ACHN (cell line): ENCODE measurements at places on chromosomes 2 and 18.

DNA sequence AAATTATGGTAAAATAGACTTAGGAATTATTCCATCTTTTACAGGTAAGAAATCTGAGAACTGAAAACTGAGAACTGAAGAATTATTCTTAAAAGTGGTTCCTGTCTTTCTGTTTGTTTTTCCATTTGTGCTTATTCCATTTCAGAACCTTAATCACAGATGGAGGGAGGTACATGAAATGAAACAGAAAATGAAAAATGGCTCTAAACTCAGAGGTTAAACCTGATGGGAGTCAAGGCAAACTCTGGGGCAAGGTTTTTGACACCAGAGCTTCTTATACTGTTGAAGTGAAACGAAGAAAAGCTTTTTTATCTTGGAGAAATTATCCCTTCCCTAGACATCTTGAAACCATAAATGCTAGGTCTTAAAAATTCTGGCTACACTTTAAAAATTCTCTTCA lies 182.1 kb downstream of the ZNF804A start:
- DNase-seq = no peak

GRCh38 chr2:201007584-201007998 lies 44.1 kb upstream of the ORC2 start:
- DNase-seq = no peak

DNA sequence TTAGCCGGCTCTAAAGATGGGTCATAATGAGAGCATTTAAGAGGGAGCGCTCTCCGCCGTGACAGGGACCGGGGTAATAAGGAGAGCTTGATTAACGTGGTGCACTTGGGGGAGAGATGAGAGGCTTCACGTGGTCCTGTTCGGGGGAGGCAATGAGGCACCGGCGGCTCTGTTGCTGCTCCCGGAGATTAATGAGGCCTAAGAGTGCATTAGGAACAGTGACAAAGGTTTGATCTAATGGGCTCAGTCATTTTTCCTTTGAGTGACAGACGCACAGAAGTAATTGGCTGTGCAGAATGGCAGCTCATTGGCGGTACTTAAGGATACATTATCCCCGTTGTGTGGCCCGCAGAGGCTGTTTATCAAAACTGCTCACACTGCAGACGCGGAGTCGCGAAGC lies 250.7 kb downstream of the GBX2 start:
- no peak for DNase-seq

- DNase-seq = no peak
Measured at GRCh38 chr18:14922965-14923565, 175.1 kb downstream of the ANKRD30B start.

DNA sequence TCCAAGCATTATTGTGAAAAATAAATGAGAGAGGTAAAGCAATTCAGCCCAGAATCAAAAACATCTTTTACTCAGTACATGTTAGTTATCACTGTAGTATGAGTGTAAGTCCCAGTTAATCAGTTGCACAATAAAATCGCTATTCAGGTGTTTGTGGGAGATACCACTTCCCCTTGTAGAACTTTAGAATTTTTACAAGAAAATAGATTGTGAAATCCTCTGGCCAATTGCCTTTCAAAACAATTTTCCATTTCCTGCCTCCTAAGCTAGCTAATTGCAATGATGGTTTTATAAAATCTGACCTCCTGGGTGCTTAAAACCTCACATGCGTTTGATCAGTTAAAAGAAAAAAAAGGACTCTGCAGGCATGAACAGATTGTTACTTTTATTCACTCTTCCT lies 332.5 kb downstream of the PID1 start:
- DNase-seq = no peak

GRCh38 chr2:11680182-11680900 lies 10.3 kb upstream of the NTSR2 start:
- no peak for DNase-seq

DNA sequence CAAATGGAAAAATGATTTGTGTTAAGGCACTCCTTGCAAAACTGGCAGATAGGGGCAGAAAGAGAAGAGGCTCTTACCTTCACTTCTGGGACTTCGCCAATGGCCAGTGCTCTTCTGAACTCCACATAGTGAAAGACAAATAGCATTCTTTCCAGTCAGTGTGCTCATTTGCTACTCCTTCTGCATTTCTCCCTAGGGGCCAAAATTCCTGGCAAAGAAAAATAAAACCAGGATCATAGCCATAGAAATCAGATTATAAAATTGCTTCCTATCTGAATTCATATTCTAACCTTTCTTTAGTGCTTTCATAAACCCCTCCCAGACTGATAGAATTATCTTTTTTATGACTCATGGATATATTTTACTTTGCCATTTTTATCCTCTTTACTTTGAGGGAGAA lies 56.9 kb upstream of the PELI1 start:
- no peak for DNase-seq

- no peak for DNase-seq
Measured at GRCh38 chr2:11279398-11279797, 65.0 kb downstream of the ROCK2 start.

GRCh38 chr2:238710032-238710735 lies 137.7 kb upstream of the TWIST2 start:
- no peak for DNase-seq

DNA sequence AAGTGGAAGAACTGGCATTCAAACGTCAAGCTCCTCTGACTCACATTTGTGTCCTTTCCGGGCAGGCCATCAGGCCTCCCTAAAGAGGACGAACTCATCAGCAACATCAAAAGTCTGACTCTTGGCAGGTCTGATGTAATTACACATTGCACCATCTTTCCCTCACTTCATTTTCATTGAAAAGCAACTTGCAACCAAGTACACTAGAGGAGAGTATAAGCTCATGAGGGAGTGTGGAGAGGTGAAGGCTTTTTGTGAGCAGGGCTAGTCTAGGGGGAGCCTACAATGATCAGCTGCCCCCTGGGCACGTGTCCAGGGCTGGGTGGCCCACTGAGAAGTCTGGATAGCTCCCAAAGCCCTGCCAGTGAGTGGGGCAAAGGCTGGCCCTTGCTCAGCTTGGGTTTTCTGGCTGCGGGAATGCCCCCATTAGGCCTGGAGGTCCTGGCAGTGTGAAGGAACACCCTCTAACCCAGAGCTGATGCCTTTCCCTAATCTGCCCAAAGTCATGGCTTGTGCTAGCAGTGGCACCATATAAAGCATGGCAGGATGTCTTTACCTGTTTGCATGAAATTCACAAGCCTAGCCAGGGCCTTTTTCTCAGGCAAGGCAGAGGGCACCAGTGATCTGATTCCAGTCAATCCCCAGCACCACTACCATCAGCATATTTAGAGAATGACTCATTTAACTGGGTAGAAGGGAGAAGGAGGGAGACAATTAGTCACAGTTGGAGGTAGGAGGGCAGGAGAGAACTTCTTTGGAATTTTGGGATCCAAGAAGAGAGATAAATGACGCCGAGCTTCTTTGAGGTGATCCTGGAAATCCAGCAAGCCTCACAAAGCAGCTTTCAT lies 8.5 kb upstream of the DAW1 start:
- peak; percentile 95 for DNase-seq

DNA sequence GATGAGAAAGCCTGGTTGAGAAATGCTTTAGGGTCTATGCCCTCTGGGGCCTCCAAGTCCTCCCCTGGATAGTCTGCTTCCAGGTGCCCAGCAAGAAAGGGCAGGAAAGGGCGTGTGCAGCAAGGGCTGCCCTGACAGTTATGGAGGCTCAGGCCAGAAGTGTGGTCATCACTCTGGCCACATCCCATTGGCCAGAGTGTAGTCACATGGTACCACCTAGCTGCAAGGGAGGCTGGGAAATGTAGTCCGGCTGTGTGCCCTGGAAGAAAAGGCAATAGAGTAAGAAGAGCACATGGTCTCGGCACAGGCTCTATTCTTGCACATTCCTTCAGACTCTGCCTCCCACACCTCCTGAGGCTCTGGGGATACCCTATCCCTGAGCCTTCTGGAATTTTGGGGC lies 35.7 kb downstream of the ODC1 start:
- DNase-seq = peak; percentile 64

- no peak for DNase-seq
Measured at GRCh38 chr18:57084331-57085271, 62.3 kb upstream of the BOD1L2 start.

DNA sequence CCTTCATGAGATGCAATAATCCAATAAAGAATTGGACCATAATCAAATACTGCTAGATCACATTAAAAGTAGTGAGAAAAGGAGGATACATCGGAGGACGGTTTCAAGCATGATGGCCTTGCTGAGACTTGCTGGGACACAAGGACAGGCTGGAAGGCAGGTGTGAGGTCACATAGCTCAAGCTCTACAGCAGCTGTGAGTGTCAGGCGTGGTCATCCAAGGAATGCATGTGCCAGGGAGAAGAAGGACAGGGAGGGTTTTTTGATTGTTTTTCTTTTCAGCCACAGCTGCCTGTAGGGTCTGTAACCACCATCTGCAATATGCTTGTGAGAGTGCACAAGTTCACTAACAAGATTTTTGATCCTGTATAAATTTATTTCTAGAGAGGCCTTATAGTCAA lies 57.6 kb downstream of the BMP10 start:
- no peak for DNase-seq
